Activated T-helper 1 cell treated with anti-CD3 and anti-CD28 coated beads, Interleukin-12 subunit alpha, Interleukin-12 subunit beta, Interleukin-2, Interleukin-4 antibody, amounts not matched to agents 30 ng/mL and 10 ng/mL and 1 ng/mL, durations not matched to agents 14 hours and 24 hours and 36 hours (primary cell): ENCODE measurements at places on chromosomes 5 and 9. TPM values are rescaled to one million over a fixed set of nuclear protein-coding genes. Genes with fewer than 3 reads are reported as not detected.

The PCAT7 gene
- not detected in 2 replicates for total RNA-seq

The TMEM171 gene
- not detected in 2 replicates for total RNA-seq

The C9 gene
- not detected in 2 replicates for total RNA-seq

The GRAMD2B gene
- total RNA-seq: 8.3 and 9.5 TPM in 2 replicates

The GLIPR2 gene
- total RNA-seq: 26.3 and 27.5 TPM in 2 replicates

The COL5A1 gene
- not detected in 2 replicates for total RNA-seq

The ORM1 gene
- not detected in 2 replicates for total RNA-seq

The PROB1 gene
- total RNA-seq: 9.1 and 9.3 TPM in 2 replicates

The CD14 gene
- total RNA-seq: 0.29 and 0.62 TPM in 2 replicates

The GEMIN5 gene
- total RNA-seq: 36.4 and 40.2 TPM in 2 replicates

The CDX1 gene
- total RNA-seq: not detected in 2 replicates

The ZDHHC11 gene
- 14.4 and 17.2 TPM in 2 replicates for total RNA-seq

The PCDHGA6 gene
- 0.16 and 0.42 TPM in 2 replicates for total RNA-seq

The FBXL7 gene
- not detected in 2 replicates for total RNA-seq

The PCDHB7 gene
- total RNA-seq: not detected in 2 replicates

The HTR4 gene
- total RNA-seq: not detected in 2 replicates

The ADAMTS2 gene
- total RNA-seq: not detected in 2 replicates

The INSL6 gene
- total RNA-seq: not detected in 2 replicates

The TUSC1 gene
- 0.47 and 0.62 TPM in 2 replicates for total RNA-seq
